Chondrocyte (in vitro differentiated cells): ENCODE measurements at places on chromosomes 1 and 21. TPM values are rescaled to one million over a fixed set of nuclear protein-coding genes. Genes with fewer than 3 reads are reported as not detected.

DNA sequence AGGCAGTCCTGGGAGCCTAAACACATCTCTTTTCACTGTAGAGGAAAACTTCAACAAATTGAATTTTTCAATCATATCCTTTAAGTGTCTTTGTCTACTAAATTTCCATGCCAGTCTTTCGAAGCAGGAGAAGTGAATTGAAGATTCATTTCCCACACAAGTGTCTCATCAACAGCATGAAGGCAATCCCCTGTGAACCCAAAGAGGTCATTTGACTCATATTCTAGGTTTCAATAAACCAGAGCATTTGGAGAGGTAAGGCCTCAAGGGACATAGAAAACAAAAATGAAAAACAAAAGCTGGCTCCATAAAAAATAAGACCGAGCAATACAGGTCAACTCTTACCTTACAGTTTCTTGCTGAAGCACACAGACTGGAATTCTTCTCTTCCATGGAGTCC, 94.1 kb upstream of the ATP1B1 start:
- H3K27me3 ChIP-seq: no peaks in the 10 kb centered on the region
- no peaks in the 10 kb centered on the region for H3K36me3 ChIP-seq
- no peak overlapping the region for H3K27ac ChIP-seq
- H3K4me3 ChIP-seq: no peak overlapping the region
- H3K4me1 ChIP-seq: no peaks in the 10 kb centered on the region

The DIRAS3 gene
- 0.30 to 0.62 TPM (median 0.36 TPM) in 3 replicates for total RNA-seq

The ANGPTL7 gene
- 0.15 TPM in 1 of 3 replicates, not detected in the others for total RNA-seq

- H3K36me3 ChIP-seq: peaks cover 2% of the 10 kb centered on the region
- no peak for DNase-seq
- peak overlapping the region; percentile 82 for H3K27ac ChIP-seq
- no peaks in the 10 kb centered on the region for H3K27me3 ChIP-seq
- peaks cover 73% of the 10 kb centered on the region for H3K4me1 ChIP-seq
- H3K4me3 ChIP-seq: no peak overlapping the region
Measured at GRCh38 chr1:171116676-171117075, 26.0 kb downstream of the FMO3 start.

DNA sequence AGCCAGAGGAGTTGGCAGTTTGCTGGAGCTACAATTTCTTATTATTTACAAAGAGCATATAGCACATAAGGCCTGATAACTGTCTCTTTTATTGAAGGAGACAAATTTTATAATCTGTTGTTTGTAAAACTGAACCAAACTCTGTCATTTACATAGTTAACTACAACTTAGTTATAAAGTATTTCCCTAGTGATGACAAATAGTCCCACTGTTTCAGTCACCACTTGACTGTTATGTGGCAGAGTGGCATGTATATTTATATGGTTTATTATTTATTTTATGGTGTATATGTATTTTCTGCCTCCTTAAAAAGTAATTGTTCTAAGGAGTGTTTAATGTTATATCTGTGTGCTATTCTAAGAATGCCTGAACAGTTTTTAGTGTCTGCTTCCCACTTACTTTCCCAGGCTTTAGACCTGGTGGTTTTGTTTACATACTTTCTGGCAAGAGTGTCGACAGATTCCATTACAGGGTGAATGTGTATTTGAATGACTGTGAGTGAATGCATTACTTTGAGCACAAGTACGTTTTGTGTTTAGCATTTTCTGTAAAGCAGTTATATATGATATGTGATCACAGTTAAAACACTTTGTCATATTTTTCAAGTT, 10.0 kb downstream of the TSEN15 start:
- peak overlapping the region; percentile 77 for H3K27ac ChIP-seq
- no peak for DNase-seq
- peaks cover 23% of the 10 kb centered on the region for H3K36me3 ChIP-seq
- H3K4me1 ChIP-seq: peaks cover 70% of the 10 kb centered on the region
- no peaks in the 10 kb centered on the region for H3K27me3 ChIP-seq
- no peak overlapping the region for H3K4me3 ChIP-seq

The SHISA4 gene
- 29.7 to 39.1 TPM (median 37.7 TPM) in 3 replicates for total RNA-seq

DNA sequence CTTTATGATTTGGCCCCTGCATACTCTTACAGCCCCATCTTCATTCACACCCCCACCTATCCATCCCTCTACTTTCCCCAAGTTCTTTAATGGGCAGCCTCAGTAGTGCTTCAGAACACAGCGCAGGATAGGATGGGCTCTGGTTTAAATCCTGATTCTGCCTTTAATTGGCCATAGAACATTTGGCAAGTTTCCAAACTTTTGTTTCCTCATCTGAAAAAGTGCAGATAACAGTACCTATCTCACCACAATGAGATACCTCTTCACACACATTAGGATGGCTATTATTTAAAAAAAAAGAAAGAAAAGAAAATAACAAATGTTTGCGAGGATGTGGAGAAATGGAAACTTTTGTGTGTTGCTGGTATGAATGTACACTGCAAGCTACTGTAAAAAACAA, 142.5 kb upstream of the VANGL1 start:
- no peaks in the 10 kb centered on the region for H3K36me3 ChIP-seq
- H3K27ac ChIP-seq: no peak overlapping the region
- no peak overlapping the region for H3K4me3 ChIP-seq
- no peak for DNase-seq

DNA sequence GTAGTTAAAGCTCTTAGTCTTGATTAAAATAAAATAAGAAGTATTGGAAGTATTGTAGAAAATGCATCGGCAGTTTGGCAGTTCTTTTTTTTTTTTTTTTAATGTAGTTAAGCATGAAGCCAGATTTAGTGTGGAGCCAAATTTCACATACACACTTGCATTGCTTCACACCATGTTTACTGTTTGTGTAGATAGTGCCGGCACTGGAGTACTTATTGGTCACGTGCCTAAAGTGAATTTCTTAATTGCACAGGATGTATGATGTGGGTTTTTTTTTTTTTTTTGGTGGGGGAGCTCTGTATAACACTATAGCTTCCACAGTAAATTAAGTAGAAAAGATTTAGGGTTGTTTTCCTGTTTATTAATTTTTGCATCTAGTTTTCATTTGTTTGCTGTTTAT, 21.2 kb upstream of the TMEM61 start:
- no peak for DNase-seq
- peaks cover 3% of the 10 kb centered on the region for H3K36me3 ChIP-seq
- no peak overlapping the region for H3K27ac ChIP-seq
- H3K4me3 ChIP-seq: no peak overlapping the region
- H3K27me3 ChIP-seq: no peaks in the 10 kb centered on the region
- H3K4me1 ChIP-seq: peaks cover 12% of the 10 kb centered on the region

The SGIP1 gene
- total RNA-seq: 29.3 to 47.9 TPM (median 31.8 TPM) in 3 replicates

- no peak overlapping the region for H3K27ac ChIP-seq
- no peak overlapping the region for H3K4me3 ChIP-seq
- no peak for DNase-seq
- H3K27me3 ChIP-seq: no peaks in the 10 kb centered on the region
Measured at GRCh38 chr1:106678279-106679050, 378.0 kb upstream of the PRMT6 start.

The CYP4Z1 gene
- total RNA-seq: not detected in 3 replicates

The PUSL1 gene
- total RNA-seq: 21.6 to 22.3 TPM (median 22.1 TPM) in 3 replicates

DNA sequence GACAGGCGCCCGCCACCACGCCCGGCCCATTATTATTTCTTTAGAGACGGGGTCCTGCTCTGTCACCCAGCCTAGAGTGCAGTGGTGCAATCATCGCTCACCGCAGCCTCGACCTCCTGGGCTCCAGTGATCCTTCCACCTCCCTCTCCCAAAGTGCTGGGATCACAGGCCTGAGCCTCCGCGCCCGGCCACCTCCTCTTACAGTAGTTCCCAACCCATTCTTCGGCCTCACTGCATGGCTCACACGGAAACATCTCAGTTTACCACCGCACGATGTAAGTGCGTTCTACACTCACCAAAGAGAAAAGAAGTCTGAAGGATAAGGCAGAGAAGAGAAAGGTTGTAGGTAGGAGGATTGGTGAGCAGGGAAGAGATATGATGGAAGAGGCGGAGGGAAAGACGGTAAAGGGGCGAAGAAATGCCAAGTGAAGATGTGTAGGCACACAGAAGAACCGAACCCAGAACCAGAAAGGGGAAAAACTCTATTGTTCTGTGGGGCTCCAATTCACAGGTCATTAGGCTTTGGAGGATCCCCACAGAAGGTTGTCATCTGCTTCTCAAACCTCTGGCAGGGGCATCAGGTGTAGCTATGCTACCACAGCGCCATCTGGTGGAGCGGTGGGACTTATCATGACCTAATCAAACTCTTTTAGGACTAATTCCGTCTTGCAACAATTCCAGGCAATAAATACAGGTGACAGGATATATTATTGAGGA, 504.2 kb downstream of the SMYD3 start:
- no peak overlapping the region for H3K4me3 ChIP-seq
- DNase-seq: no peak

- H3K4me3 ChIP-seq: no peak overlapping the region
- H3K4me1 ChIP-seq: peaks cover 60% of the 10 kb centered on the region
- DNase-seq: no peak
- no peaks in the 10 kb centered on the region for H3K27me3 ChIP-seq
- H3K27ac ChIP-seq: peak overlapping the region; percentile 67
- H3K36me3 ChIP-seq: peaks cover 9% of the 10 kb centered on the region
Measured at GRCh38 chr1:243288062-243288461, 32.2 kb downstream of the SDCCAG8 start.

The MEGF6 gene
- 185 to 332 TPM (median 328 TPM) in 3 replicates for total RNA-seq

DNA sequence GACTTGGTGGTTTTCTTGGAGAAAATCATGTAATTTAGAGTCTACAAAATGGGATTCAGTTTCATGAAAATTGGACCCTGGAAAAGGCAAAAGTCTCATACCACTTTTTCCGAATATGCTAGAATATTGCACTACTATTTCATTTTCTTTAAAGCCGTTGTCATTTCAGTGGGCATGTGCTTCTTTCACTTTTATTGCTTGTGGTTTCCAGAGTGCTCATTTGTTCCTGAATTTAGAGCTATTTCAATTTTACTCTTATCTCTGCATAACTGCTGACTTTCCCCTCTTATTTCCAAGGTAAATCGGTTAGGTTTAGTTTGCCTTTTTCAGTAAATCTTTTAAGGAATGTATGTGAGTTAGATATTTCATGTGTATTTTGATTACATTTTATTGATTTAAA, 11.6 kb downstream of the HHAT start:
- no peaks in the 10 kb centered on the region for H3K4me1 ChIP-seq
- no peak overlapping the region for H3K27ac ChIP-seq
- H3K27me3 ChIP-seq: no peaks in the 10 kb centered on the region
- no peak for DNase-seq

GRCh38 chr1:56520016-56520601, 59.3 kb downstream of the PLPP3 start:
- no peak for DNase-seq
- H3K27ac ChIP-seq: no peak overlapping the region
- no peaks in the 10 kb centered on the region for H3K27me3 ChIP-seq
- peaks cover 10% of the 10 kb centered on the region for H3K4me1 ChIP-seq
- H3K36me3 ChIP-seq: peaks cover 28% of the 10 kb centered on the region

DNA sequence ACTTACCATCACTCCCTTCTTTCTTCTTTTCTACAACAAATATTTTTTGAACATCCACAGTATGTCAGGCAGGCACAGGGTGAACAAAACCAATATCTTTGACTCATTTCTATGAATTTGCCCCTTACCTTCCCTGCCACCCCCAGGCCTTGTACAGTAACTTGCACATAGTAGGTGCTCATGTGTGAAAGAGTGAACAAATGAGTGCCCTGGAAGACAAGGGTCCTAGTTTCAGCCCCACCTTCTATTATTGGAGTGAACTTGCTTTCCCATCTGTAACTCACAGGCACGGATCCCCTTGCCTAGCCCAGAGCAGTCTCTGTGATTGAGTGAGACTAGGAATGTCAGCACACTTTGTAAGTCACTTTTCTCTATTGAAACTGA, 12.8 kb downstream of the ZDHHC18 start:
- H3K4me3 ChIP-seq: no peak overlapping the region
- peak overlapping the region; percentile 45 for H3K27ac ChIP-seq
- no peak for DNase-seq
- H3K36me3 ChIP-seq: peaks cover 14% of the 10 kb centered on the region
- H3K4me1 ChIP-seq: peaks cover 6% of the 10 kb centered on the region

DNA sequence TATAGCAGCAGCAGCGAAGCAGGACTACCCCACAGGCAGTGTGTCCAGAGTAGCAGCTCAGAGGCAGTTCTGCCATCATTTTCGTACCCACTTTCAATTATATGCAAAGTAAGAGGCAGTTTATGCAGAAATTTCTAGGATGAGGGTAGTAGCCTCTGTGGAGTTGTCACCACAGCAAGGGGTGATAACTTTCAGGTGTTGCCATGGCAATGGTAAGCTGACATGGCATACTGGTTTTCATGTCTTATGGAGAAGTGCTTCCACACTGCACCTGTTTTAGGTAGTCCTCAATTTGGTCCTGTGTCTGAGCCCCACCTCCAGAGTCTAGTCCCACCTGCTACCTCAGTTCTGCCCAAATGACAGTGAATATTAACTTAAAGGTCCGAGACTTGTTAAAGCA, 133.3 kb upstream of the SYT6 start:
- no peaks in the 10 kb centered on the region for H3K36me3 ChIP-seq
- no peak overlapping the region for H3K27ac ChIP-seq
- H3K27me3 ChIP-seq: no peaks in the 10 kb centered on the region
- no peak overlapping the region for H3K4me3 ChIP-seq
- DNase-seq: no peak

GRCh38 chr1:152630596-152630995, 7.7 kb upstream of the LCE3A start:
- DNase-seq: no peak
- H3K27me3 ChIP-seq: no peaks in the 10 kb centered on the region
- no peaks in the 10 kb centered on the region for H3K4me1 ChIP-seq

The BSND gene
- total RNA-seq: not detected in 3 replicates

The ANXA9 gene
- 0.54 TPM in 1 of 3 replicates, not detected in the others for total RNA-seq

DNA sequence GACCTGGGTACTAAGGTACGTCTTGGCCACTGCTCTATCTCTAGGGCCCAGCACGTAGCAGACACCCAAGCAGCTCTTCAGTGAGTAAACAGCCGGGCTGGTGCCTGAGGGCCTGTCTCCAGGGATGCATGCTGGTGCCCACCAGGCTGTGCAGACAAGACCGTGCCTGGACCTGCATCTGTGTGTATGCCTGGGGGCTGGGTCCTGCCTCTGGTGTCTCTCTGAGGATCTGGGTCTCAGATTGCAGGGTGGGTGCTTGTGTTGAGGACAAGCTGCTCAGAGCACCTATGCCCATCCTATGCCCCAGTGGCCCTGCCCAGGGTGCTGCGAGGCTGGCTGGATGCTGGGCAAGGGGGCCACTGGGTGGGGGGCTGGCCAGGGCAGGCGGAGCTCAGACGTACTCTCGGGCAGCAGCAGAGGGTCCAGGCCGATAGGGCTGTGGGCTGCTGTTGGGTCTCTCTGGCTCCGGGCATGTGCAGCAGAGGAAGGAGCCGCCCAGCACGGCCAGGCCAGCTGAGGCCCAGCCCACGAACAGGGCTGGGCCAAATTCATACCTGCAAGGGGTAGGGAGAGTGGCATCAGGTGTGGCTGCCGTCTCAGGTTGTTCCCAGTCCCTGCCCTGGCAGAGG, 4.4 kb downstream of the CLDN19 start:
- H3K4me3 ChIP-seq: no peak overlapping the region
- H3K4me1 ChIP-seq: peaks cover 6% of the 10 kb centered on the region
- no peaks in the 10 kb centered on the region for H3K36me3 ChIP-seq

The PLPPR5 gene
- total RNA-seq: not detected in 3 replicates
